NB4 (cell line): ENCODE measurements at places on chromosomes 2 and 18.

DNA sequence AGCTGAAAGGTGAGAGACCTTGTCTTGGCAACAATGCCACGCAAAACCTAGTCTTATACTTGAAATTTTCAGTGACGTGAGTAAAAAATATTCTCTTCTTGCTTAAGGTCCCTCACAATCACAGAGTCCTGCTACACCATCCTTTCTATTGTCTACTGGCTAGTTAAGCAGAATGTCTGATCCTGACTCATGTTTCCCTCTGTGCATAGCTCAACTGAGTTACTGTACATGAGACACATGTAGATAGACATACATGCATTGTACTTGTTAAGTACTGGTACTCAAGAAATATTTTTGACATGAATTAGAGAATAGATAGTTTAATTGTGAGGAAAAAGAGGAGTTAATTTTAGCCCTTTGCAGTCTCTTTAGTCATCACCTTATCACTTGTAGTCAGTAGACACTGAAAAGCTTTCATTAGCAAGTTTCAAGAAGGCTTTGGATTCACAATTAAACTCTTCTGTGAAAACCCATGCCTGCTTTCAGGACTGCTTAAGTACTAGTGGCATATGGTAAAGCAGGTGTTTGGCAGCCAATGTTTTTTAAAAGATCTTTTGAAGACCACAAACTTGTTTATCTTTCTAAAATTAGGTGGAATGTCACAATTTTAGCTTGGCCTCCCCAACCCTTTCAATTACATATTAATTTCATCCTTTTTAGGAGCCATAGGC lies 158.7 kb upstream of the CCDC150 start:
- DNase-seq: no peak

DNA sequence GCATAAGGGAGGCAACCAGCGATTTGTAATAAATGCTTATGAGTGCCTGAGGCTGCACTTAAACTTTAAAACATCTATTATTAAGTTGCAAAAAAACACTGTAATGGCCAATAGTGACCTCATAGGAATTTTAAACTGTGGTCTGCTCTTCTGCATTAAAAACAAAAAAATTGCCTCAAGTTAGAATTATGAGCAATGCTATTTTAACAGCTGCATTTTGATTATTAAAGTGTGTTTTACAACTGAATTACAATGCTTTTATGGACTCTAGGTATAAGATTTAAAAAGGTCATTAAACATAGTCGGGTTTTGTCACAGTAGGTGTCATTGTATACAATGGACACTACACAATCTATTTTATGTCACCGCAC lies 528.7 kb upstream of the FANCL start:
- no peak for DNase-seq

GRCh38 chr2:74373985-74374384 lies 6.1 kb downstream of the DCTN1 start:
- DNase-seq: no peak

DNA sequence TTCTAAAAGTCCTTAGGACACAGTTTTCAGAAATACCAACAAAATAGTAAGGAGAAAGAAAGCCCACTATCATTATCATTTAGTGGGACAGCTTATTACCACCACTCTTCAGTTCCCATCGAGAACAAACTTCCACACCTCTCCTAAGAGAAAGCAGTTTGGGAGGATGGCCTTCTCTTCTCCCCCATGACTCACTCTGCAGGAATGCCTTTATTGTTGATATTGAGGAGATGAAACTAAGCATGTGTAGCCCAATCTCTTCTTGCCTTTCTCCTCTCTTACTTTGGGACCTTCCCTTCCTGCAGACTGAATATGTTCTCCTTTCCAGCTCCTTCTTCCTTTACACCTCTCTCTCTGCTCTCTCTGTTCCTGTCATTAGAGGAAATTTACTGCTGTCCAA lies 30.0 kb upstream of the ERMN start:
- no peak for DNase-seq

GRCh38 chr2:17544256-17544655 lies 3.8 kb downstream of the VSNL1 start:
- DNase-seq: no peak

GRCh38 chr2:202039278-202040078 lies 5.8 kb downstream of the FZD7 start:
- DNase-seq: no peak

- peak; percentile 69 for DNase-seq
These were observed 1.2 kb downstream of the VPS54 start for GRCh38 chr2:64017811-64018700.

DNA sequence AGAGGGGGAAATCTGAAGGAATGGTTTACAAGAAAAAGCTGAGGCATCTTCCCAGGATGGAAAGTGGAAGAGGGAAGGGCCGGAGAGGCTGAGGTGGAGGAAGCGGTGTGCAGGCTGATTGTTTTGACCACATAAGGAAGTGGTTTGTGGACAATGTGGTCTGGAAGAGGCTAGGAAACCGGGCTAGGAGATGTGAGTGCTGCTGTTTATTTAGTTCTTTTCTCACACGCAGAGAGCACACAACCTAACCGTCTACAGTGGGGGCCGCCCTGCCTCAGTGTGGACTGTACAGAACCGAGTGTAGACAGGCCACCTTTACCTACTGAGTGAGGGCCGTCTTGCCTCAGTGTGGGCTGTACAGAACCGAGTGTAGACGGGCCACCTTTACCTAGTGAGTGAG lies 251.7 kb upstream of the PXDN start:
- DNase-seq: peak; percentile 78

GRCh38 chr18:56515522-56515921 lies 122.9 kb downstream of the TXNL1 start:
- no peak for DNase-seq

- DNase-seq: no peak
These were observed 293.8 kb downstream of the CYP26B1 start for GRCh38 chr2:71853858-71854257.

- no peak for DNase-seq
These were observed 60.5 kb downstream of the INSIG2 start for GRCh38 chr2:118148809-118149208.

DNA sequence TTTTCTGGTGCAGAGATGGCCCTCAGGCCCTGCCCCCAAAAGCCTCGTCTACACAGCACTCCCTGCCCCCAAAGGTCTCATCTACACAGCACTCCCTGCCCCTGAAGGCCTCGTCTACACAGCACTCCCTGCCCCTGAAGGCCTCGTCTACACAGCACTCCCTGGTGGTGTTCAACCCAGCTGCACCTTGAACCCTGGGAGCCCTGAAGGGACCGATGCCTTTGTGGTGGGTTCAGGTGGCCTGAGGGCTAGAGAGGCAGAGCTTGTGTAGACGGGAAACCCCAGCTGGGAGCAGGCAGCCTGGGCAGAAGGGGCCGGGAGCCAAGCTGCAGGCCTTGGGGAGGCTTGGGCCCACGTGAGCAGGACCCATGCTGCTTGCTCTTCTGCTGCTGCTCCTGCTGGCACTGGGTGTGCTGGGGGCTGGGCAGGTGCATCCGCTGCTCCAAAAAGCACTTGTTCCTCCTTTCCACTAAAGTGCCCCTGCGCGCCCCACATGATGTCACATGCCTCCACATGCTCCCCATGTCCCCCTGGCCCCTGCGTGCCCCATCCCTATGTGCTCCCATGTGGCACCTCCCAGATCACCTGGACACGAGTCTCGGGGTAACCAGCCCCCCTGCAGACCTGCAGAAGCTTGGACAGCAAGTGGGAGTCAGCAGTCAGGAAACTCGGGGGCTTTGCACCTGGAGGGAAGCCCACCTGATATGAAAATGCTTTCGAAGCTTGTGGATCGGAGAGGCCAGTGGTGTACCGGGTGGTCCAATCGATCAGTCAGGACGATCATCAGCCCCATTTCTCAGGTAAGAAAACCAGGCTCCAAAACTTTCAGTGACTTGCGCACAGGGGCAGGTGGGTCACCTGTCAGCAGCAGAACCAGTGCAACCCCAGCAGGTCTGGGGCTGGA lies 94.9 kb upstream of the CTDP1 start:
- DNase-seq: no peak

DNA sequence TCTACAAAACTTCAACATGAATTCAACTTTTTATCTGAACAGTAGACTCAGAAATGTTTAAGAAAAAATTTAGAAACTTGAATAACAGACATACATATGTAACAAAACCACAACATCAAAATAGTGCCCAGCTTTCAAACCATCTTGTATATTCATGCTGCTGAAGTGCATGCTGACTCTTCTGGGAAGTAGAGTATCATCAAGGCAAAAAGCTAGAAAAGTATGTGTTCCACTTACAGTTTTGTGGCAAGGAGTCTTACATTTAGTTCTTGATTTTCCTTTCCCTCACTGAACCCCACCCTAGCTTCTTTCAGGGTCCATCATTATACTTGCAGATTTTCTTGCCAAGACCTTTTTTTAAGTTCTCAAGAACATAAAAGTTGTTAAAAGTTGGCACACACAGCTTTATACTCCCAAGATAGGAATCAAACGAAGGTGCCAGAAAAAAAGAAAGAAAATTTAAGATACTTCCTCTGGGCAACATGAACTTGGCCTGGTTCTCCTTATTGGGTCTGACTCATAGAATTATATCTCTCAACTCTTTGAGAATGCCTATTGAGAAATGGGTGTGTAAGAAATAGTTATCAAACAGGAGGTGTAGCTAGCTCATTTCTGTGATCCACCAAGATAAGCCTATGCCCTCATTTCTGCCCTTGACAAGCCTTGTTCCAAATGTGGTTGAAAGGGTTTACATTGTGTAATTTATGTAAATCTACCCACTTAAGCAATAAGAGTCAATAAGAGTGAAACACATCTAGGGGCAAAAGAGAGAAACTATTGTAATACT lies 667.6 kb upstream of the ACVR2A start:
- DNase-seq: peak; percentile 20

DNA sequence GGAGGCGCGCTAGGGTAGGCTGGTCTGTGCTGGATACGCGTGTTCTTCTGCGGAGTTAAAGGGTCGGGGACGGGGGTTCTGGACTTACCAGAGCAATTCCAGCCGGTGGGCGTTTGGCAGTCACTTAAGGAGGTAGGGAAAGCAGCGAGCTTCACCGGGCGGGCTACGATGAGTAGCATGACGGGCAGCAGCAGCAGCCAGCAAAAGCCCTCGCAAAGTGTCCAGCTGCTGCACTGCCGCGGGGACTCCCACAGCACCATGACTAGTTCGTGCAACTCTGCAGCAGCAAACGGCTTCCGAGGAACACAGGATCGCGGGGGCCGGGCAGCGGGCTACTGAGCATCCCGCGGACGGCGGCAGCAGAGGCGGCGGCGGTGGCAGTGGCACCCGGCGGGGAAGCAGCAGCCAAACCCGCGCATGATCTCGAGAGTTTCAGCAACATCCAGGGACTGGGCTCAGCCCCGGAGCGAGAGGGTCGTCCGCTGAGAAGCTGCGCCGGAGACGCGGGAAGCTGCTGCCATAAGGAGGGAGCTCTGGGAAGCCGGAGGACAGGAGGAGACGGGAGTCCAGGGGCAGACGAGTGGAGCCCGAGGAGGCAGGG lies 368 bp downstream of the TMEFF2 start:
- DNase-seq: no peak

DNA sequence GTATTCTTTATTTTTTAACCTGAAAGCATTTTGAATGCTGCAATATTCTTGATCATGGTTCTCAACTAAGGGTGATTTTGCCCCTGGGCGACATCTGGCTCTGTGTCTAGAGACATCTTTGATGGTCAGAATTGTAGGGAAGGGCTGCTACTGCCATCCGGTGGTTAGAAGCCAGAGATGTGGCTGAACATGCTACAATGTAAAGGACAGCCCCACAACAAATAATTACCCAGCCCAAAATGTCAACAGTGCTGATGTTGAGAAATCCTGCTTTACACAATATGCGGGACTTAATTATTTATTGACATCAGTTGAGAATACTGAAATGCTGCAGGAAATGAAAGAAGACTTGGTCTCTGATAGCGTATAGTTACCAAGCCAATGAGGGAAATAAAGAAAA lies 37.5 kb upstream of the SERPINB2 start:
- DNase-seq: peak; percentile 77

DNA sequence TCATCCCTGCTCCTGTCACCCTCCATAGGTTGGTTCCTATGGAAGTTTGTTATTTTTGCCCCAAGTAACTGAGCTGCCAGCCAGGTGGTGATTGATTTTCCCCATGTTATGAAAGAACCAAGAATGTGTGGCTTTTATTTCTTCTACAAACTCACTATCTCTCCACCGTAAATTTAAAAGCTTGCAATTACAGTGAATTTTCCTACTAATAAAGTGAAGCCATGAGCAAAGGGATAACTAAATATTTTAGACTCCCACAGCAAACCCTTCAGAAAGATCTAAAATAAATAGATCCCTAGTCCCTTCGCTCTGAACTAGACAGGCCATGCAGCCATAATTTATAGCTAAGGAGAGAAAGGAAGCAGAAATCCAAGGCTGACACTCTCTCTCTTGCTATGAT lies 6.2 kb upstream of the KIAA2012 start:
- DNase-seq: no peak

DNA sequence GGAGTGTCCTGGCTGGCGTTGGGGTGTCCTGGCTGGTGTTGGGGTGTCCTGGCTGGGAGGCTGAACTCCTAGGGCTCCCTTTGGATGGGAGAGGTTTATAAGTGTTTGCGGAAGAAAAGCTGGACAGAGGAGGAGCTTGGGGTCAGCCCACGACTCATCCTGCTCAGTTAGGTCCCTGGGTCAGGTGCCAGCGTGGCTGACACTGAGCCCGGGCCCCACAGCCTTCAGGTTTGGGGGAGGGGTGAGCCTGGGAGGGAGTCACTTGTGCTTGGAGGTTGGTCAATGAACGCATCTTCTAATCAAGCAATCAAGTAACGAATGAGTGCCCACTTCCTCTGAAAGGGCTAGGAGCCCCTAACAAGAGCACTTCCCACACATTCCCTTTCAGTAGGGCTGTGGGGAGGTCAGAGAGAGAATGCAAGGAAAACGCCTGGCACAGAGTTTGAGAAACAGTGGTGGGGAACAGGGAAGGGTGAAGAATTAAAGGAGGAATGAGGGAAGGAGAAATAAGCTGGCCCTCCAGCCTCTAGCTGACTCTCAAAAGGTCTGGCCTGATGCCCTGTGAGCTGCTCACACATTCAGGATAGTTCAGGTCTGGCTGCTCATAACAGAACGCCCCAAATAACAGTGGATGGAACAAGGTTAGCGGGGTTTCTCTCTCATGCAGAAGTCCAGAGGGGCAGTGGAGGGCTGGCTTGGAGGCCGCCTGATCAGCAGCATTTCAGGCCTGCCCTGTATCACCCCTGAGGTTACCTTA lies 670 bp downstream of the KCNIP3 start:
- no peak for DNase-seq
